ENCODE measurements at places on chromosomes 3 and 15. TPM values are rescaled to one million over a fixed set of nuclear protein-coding genes. Genes with fewer than 3 reads are reported as not detected.

The CYP8B1 gene
- total RNA-seq: not detected

The SMCO1 gene
- total RNA-seq: not detected

The ITGA11 gene
- 1.3 TPM for total RNA-seq

The GCNT3 gene
- total RNA-seq: not detected

The ETFA gene
- total RNA-seq: 95.9 TPM

The UBAP1L gene
- 0.20 TPM for total RNA-seq

The PPP1R14D gene
- total RNA-seq: not detected

The MFAP1 gene
- total RNA-seq: 23.7 TPM

The ANKRD63 gene
- not detected for total RNA-seq

The PRR23A gene
- not detected for total RNA-seq

The ATP13A4 gene
- total RNA-seq: 0.07 TPM

The STAB1 gene
- 149 TPM for total RNA-seq

The MYZAP gene
- total RNA-seq: 9.4 TPM

The GPR15 gene
- not detected for total RNA-seq

The ARGFX gene
- total RNA-seq: not detected

The TM4SF4 gene
- total RNA-seq: not detected

The SERPINI2 gene
- total RNA-seq: not detected

The CEP70 gene
- 11.3 TPM for total RNA-seq

The CFAP20DC gene
- total RNA-seq: 3.3 TPM

The IL5RA gene
- not detected for total RNA-seq

The CNTN4 gene
- total RNA-seq: not detected

The ANKDD1A gene
- total RNA-seq: 0.73 TPM

The TLNRD1 gene
- total RNA-seq: 56.4 TPM

The TUSC7 gene
- not detected for total RNA-seq

The CNTN3 gene
- total RNA-seq: not detected

The RARRES1 gene
- 5.1 TPM for total RNA-seq

The MED12L gene
- total RNA-seq: 0.07 TPM

The SAMD7 gene
- total RNA-seq: not detected

The FBN1 gene
- 29.1 TPM for total RNA-seq

The KLHL6 gene
- 12.3 TPM for total RNA-seq

The GABRB3 gene
- not detected for total RNA-seq

The RASGRF1 gene
- 0.07 TPM for total RNA-seq

The GRAMD1C gene
- 20.1 TPM for total RNA-seq

The SH2D7 gene
- total RNA-seq: not detected

The GABRR3 gene
- not detected for total RNA-seq

The ERICH6 gene
- total RNA-seq: not detected

The C3orf52 gene
- total RNA-seq: 4.0 TPM

The CCDC39 gene
- not detected for total RNA-seq

The PIERCE2 gene
- 1.5 TPM for total RNA-seq

The FRMD5 gene
- total RNA-seq: 0.54 TPM

The STARD9 gene
- 5.5 TPM for total RNA-seq

The CP gene
- total RNA-seq: not detected

The COL7A1 gene
- 0.13 TPM for total RNA-seq

The RRP9 gene
- 38.9 TPM for total RNA-seq

The AAGAB gene
- 33.8 TPM for total RNA-seq

The SLC51B gene
- total RNA-seq: not detected

The DHX36 gene
- 29.1 TPM for total RNA-seq

The TIMMDC1 gene
- total RNA-seq: 58.6 TPM

The DUOX2 gene
- not detected for total RNA-seq

The ARL14 gene
- total RNA-seq: not detected

The LYSMD4 gene
- 12.8 TPM for total RNA-seq
